ENCODE measurements at places on chromosomes 1 and 21.

DNA sequence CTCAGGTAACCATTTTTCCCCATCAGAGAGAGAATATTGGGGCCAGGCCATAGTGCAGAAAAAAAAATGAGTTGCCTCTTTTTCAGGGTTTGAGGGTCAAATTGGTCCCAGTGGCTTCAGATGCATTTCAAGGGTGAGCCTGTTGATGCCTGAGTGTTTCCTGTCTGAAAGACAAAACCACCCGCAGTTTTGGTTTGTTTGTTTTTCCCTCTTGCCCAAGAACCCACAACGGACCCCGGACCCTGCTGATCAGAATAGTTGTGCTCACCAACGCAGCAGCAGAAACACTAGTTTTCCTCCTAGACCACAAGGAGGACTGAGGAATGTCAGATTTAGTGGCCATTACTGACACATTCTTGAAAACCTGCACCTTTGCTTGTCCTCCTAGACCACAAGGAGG, 1433.1 kb downstream of the PLA2G4A start:
- no peak for DNase-seq

DNA sequence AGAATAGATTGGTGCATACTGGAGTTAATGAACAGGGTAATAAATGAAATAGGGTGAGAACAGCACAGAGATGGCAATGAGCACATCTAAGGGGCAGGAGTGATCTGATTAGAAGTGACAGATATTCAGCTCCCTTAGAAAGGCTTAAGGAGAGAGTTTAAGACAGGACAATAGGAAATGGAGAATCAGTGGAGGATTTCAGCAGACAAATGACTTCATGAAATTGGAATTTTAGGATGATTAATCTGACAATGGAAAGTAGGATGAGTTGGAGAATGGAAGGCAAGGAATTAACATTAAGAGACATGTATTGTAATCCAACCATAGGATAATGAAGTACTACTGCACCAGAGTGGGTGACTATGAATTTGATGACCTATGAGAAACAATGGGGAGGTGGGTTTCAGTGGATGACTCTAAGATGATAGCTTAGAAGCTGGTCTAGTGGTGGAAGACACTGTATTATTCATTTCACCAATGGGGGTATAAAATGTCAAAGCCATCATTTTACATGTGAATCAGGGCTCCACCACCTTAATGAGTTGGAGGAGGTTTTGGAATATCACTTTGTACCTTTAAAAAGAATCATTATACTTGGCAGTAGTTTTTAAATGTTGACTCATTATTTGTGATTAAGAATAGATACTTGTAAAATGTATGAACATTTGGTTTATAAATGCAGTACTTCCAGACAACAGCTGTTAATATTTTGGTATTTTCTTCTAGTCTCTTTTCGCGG, 139.1 kb downstream of the PLA2G4A start:
- DNase-seq: no peak

DNA sequence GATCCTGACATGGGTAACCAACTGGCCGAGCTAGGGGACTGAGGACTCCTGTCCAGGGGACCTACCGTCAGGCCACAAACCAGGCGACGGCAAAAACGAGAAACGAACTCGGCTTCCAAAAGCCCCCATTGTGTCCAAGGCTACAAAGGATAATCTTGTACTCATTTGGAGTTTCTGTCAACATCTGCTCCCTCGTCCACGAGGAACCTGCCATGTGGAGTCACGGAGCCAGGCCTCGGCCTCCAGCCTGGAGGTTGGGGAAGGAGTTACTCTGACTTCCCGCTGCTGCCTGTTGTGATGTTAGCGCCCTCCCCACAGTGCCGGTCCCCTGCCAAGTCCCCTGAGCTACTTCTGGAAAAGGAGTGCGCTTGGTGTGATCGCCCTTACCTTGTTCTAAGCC, 7.3 kb downstream of the KRTAP10-1 start:
- DNase-seq: no peak

GRCh38 chr1:228174482-228175315, 9.1 kb downstream of the IBA57 start:
- no peak for DNase-seq

DNA sequence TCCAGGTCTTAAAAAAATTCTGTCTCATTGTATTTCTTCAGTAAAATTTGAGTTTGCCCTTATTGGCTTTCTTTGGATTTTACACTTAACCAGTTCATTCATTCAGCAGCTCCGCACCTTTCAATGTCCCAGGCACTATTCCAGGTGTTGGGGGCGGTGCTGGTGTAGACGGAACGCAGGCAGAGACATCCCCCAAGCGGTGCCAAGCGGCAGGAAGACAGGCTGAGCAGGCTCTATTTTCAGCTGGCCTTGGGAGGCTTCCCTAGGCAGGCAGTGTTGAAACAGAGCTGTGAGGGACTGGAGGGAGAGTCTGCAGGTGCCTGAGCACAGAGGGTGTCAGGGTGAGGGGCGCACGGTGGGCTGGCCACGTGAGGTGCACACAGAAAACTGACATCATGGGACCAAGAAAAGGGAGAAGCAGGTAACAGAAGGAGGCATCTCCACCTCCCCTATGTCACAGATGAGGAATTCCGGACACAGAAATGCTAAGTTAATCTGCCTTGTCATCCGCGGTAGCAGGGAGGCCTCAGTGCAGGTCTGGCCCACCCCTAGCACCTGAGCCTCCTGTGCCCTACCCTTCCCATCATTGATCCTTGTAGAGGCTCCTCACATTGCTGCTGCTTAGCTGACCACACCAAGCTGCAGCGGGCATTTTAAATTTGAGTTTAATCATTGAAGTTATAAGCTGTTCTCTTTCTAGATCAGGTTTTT, 40.8 kb downstream of the SLC37A1 start:
- DNase-seq: no peak

GRCh38 chr1:225424562-225425200, 3.2 kb downstream of the LBR start:
- DNase-seq: no peak

- DNase-seq: no peak
Observed at GRCh38 chr21:44880405-44881197, 7.1 kb upstream of the PTTG1IP start.

DNA sequence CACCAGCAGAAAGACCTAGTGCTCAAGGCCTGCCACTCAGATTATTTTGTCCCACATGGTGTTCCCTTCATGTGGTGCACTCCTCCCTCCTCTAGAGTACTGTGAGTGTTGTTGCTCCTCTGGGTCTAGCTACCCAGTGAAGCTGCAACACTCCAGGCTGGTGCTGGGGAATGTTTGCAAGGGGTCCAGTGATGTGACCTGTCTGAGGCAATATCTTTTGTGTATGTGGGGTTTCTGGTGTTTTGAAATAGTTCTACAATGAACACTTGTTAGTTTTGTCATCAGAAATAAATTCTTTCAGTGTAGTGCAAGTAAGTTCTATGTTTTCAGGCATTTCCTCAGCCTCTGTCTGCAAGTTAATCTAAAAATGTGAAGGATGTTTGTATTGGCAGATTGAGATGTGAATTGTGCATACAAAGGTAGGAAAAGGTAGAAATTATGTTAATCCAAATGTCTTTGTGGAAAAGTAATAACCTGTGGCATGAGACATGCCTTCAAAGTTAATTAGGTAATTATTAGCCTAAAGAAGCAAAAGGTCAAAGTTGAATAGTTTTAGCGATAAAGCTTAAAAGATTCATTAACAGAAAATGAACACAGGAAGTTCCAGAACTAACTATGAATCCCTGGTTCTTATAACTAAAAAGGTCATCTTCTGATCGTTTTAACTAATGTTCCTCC, 616.8 kb downstream of the LTN1 start:
- DNase-seq: no peak

- DNase-seq: peak; percentile 49
Observed at GRCh38 chr1:87632232-87632631, 303.6 kb downstream of the LMO4 start.

DNA sequence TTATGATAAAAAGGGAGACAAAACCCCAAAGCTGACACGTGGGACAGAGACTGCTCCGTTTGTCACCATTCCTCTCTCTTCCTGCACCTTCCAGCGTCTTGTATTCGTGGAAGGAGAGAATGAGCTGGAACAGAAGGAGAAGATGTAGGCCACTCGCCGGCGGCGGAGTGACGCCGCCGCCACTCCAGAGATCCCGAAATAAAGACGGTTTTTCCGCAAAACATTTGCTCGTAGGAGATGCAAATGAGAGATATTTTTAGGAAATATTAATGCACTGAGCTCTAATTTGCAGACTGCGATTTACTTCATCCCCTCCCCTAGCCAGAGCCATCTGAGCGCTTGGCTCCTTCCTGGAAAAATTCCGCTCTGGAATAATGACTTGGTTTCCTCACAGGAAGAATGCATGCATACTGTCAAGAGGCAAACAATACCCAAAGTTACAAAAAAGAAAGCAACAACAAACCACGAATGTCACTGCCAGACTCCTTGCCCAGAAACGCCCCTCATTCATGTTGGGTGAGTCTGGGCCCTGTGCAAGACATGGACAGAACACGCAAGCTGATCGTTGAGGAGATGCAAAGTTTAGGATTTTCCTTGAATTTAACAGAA, 18.0 kb upstream of the ADARB1 start:
- no peak for DNase-seq

- no peak for DNase-seq
Observed at GRCh38 chr1:2544093-2544874, 11.9 kb upstream of the TNFRSF14 start.

DNA sequence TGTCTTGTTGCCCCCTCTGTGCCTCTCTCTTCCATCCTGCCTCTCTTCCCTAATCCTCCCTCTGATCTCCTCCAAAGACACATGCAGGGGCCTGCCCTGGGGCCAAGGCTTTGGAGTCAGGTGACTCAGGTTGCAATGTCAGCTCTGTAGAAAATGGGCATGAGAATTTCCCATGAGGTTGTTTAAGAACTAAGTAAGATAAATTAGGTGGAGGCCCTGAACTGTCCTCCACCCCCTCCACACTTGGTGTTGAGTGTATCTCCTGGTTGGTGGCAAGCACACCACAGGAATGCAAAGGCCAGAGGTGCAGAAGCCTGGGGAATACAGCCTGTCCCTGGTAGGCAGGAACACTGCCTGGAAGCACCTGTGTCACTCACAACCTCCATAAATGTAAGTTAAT, 63.9 kb upstream of the GRIK3 start:
- no peak for DNase-seq

DNA sequence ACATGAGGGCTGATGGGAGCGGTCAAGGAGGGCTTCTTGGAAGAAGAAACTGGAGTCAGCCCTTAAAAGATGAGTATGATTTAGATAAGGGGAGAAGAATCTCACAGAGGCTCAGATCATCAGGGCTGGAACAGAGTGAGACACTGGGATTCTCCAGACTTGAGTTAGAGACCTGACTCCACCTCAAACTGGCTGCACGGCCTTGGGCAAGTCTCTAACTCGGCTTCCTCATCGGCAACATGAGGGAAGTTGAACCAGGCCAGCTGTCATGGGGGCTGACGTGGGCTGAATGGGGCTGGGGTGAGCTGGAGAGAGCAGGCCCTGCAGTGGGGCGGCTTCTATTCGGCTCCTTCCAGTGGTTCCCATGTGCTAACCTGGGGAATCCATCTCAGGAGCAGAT, 2.5 kb downstream of the C1QC start:
- no peak for DNase-seq

GRCh38 chr1:72278461-72278860, 3.9 kb downstream of the NEGR1 start:
- DNase-seq: no peak

GRCh38 chr1:22031214-22031962, 21.1 kb upstream of the CDC42 start:
- DNase-seq: no peak

GRCh38 chr1:222104694-222105392, 363.0 kb upstream of the DUSP10 start:
- no peak for DNase-seq

GRCh38 chr1:113519556-113519955, 129.2 kb downstream of the MAGI3 start:
- DNase-seq: no peak

GRCh38 chr1:1763657-1764621, 14.3 kb downstream of the NADK start:
- no peak for DNase-seq

DNA sequence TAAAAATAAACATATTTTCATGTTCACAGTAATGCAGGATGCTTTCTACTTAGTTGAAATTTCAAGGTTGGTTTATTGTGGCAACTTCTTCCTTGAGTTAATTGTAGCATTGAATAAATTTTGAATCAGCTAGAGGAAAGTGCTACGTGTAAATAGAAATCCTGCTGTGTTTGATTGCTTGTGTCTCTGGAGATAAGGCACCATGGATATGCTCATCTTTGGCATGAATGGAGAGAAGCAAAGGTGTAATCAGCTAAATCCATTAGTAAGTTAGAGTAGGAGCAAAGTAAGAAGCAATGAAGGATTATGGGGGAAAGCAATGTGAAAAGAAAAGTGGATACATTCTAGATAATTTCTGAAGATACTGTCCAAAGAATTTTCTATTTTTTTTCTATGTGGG, 331.1 kb downstream of the PTPRC start:
- no peak for DNase-seq

- DNase-seq: no peak
Observed at GRCh38 chr1:9553736-9554144, 14.5 kb downstream of the SLC25A33 start.

- no peak for DNase-seq
Observed at GRCh38 chr1:59332983-59333382, 36.1 kb downstream of the FGGY start.

DNA sequence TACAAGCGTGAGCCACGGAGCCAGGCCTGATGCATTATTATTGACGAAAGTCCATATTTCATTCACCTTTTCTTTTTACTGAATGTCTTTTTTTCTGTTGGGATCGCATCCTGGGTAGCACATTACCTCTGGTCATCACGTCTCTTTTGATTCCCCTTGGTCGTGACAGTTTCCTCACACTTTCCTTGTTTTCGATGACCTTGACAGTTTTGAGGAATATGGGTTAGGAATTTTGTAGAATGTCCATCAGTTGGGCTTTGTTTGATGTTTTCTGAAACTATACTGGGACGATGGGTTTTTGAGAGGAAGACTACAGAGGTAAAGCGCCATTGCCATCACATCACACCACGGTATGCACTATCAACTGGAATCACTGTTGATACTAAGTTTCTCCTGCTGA, 26.6 kb upstream of the GALNT2 start:
- DNase-seq: no peak

DNA sequence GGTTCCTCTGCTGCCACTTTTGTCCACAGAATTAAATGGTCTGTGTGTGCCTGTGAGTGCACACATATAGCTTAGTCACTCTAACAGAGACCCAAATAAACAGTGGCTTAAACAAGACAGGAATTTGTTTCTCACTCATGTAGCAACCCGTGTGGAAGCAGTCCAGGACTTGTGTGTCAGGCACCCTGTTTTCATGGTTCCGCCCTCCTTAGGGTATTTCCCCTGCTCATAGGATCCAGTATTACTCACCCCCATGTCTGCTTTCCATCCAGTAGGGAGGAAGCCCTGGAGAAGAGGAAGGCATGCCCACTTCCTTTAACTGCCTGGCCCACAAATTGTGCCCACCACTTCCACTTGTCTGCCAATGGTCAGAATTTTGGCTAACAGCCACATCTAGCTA, 41.3 kb upstream of the TACSTD2 start:
- DNase-seq: no peak

Measured in NCI-H524 treated with DMSO at 0.1 percent for 48 hours (cell line).